ENCODE measurements at places on chromosomes 5 and 9.

GRCh38 chr9:37220971-37221370, 100.6 kb downstream of the ZCCHC7 start:
- DNase-seq = no peak

DNA sequence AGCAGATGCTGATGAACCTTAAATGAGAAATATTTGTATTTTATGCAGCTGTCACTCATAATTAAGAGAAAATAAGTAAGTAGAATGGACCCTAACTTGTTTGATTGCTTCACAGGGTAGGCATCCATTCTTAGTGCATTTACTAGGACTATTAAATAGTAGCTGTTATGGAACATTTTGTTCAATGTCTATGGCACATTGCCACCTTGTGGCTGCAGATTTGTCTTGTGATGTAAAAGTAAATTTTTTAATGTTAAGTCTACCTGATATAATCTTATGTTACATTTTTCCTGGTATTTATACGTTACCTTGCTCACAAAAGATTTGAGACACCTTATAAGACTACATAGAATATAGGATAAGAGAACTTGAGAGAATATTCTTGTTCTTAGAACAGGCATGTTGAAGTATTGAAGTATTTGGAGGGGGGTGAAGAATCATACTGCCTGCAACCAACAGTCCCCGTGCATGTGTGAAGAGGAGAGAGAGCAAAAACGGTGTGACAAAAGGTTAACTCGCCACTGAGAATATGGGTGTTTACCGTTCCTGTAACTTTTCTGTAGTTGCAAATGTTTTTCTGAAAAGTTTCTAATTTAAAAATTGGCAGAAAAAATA, 161.1 kb downstream of the MAST4 start:
- DNase-seq = peak; percentile 23

- DNase-seq = no peak
These were observed 111.5 kb upstream of the CCNH start for GRCh38 chr5:87524217-87524616.

DNA sequence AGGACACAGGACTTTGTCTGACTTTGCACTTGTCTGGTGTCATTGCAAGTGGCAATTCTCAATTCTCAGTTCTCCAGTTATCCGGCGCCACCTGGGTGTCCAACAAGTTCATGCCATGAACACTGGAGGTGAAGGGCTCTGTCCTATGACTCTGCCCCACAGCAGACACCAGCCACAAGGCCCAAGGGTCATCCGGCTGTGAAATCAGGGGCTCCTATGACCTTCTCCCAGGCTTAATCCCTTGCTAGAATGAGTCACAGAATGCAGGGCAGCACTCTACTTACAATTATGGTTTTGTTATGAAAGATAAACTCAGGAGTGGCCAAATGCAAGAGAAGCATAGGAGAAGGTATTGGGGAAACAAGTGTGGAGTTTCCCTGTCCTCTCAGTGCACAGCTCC, 392.0 kb downstream of the GADD45G start:
- no peak for DNase-seq

DNA sequence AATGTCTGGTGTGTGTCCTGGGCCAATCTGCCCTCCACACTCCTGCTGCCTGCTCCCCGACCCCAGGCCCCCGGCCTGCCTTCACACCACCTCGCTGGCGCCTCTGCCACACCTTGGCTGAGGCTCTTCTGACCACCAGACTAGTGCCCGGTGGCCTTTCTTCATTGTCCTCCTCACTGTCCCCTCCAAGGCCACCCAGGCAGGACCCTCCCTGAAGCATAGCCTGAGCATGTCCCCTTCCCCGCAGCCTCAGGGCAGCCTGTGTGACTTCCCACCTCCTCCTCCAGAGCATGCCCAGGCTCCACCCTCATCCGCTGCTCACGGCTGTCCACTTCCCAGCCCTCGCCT, 154.6 kb downstream of the OLFM1 start:
- DNase-seq = no peak

- DNase-seq = no peak
These were observed 161.0 kb upstream of the SLC12A2 start for GRCh38 chr5:127922603-127923002.

GRCh38 chr5:133051061-133051541, 712 bp upstream of the HSPA4 start:
- no peak for DNase-seq

- no peak for DNase-seq
These were observed 77.7 kb downstream of the COL5A1 start for GRCh38 chr9:134719331-134719730.

DNA sequence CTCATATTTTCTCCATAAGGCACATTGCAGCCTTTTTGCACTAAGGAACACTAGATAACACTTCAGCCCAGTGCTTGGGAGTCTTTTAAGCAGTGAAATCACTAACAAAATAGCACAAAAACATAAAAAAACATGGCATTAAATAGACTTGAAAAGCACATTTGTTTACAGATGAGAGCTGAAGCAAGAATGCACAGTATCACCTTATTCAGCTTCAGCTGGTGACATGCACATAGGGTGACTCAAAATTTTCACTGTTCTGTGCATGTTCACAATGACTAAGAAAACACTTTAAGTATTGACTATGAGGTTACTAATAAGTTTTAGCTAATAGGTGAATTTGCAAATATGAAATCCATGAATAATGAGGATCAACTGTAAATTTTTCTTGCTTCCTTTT, 293.9 kb upstream of the TARS1 start:
- no peak for DNase-seq

DNA sequence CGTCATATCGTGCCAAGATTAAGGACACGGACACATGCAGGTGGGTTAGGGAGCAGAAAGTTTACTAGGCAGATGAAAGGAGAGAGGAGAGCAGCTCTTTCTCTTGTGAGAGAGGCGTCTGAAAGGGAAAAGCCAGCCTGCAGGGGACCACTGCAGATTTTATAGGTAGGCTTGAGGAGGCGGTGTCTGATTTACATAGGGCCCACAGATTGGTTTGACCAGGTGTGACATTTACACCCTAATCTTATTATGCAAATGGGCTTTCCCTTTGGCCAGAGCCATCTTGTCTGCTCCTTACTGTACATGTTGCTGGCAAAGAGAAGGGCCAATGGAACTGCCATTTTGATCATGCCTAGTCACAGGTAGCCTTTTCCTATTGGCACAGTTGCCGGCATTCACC, 137.2 kb upstream of the TAF11L2 start:
- DNase-seq = no peak

- no peak for DNase-seq
These were observed 179.5 kb downstream of the YTHDC2 start for GRCh38 chr5:113692891-113693457.

GRCh38 chr5:160260881-160261815, 31.8 kb downstream of the FABP6 start:
- DNase-seq = no peak

- no peak for DNase-seq
These were observed 474.5 kb downstream of the ENC1 start for GRCh38 chr5:74166064-74166463.

- no peak for DNase-seq
These were observed 56.0 kb upstream of the ZNF354A start for GRCh38 chr5:178786417-178786816.

DNA sequence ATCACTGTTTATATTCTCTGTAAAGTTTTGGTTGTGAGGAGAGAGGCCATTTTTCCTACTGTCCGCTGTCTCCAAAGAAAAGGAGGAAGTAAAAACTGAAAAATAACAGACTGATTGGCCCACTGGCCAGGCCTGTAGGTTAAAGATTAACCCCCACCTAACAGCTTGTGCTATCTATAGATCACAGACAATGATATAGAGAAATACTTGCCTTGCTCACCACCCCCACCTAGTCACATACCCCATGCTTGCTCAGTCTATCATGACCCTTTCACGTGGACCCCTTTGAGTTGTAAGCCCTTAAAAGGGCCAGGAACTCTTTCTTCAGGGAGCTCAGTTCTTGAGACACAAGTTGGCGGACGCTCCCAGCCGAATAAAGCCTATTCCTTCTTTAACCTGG, 357.4 kb downstream of the PRDM9 start:
- no peak for DNase-seq

- DNase-seq = no peak
These were observed 8.4 kb downstream of the TRIM41 start for GRCh38 chr5:181231432-181231831.

DNA sequence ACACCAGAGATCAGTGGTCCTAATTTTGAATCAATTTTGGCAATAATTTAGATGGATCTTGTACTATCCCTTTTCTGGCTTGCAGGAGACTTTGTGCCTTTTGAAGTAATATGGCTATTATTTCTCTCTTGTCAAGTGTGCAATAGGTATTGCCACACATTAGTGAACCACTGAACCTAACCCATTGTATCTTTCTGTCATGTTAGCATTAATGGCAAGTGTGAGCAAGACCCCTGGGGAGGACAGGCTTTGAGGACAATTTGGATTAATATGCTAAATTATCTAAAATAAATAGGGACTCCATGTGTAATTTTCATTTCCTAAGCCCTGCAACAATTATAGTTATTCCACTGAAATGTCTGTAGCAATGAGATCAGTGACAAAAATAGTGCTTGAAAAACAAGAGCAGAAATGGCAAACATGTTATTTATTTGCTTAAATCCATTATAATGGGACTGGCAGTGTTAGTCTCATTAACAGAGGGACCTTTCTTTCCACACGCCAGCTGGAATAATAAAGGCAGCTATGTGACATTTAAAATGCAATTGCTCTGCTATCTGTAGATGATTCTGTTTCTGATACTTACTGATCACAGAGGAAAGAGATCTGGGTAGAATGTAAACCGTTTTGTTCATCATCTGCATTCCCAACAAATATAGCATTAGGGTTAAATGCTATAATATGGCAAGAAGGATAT, 753.3 kb upstream of the ZNF608 start:
- no peak for DNase-seq

DNA sequence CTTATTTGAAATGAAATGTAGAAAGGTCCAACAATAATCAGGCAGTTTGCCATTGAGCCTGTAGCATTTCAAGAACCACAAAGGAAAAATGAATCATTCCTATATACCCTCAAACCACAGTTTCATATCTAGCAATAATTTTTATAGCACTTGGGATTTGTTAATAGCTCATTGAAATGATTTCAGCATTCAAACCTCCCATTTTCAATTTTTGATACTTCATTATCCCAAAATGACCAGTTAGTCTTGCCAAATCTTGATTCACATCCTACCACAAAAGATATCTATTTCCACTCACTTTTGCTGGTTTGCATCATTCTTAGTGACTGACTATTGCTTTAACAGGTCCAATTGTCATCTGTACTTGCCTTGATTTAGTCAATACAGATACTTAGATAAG, 790.1 kb downstream of the TLE1 start:
- DNase-seq = no peak

- DNase-seq = peak; percentile 88
These were observed 545 bp downstream of the CDKN2B-AS1 start for GRCh38 chr9:21995006-21995665.

- no peak for DNase-seq
These were observed 51.9 kb downstream of the CTNNA1 start for GRCh38 chr5:138805096-138805495.

DNA sequence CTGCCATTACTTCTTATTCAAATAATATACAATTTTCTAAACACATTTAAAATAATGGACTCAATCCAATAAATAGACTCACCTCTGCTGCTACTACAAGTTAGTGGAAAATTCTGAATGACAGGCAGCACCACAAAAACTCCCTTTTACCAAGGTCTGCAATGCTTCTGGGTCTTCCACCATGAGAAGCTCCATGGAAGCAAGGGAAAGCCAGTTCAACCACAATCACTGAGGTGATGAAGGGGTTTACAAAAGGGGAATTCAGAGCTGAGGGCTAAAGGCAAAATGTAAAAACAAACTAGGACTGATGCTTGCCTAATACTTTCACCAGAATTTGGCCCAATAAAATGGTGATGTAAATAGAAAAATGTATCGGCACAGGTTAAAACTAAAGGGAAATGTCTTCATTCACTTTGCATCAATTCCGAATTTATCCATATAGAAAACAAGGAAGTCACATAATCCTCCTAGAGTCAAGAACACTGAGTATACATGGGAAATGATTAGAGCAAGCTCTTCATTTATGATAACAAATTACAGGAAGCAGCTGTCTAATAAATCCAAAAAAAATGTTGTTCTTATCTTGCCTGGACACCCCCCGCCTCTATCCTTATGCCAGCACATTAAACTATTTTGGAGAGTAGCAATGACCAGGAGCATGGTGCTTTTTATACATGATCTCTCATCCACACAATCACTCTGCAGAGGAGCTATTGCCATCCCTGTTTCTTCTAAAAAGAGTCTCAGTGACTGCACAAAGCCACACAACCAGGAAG, 66.3 kb upstream of the NFIB start:
- no peak for DNase-seq

DNA sequence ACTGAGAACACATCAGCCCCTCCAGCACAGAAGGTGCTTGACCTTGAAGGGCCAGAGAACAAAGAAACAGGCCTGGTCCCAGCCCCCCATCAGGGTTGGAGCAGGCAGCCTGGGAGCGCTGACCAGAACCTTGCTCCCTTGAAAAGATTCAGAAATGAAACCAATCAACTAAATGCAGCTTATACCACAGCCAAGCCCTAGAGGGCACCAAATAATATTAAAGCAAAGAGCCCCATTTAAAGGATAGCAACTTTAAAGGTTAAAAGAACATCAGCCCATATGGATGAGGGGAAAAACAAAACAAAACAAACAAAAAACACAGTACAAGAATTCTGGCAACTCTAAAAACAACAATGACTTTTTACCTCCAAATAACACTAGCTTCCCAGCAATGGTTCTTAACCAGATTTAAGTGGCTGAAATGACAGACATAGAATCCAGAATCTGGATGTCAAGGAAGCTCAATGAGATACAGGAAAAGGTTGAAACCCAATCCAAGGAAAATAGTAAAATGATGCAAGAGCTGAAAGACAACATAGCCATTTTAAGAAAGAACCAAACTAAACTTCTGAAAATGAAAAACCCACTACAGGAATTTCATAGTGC, 471.9 kb downstream of the MTRR start:
- DNase-seq = no peak

GRCh38 chr5:172180936-172181335, 7.1 kb downstream of the STK10 start:
- peak; percentile 50 for DNase-seq

GRCh38 chr5:143481697-143482531, 78.4 kb upstream of the NR3C1 start:
- DNase-seq = no peak

DNA sequence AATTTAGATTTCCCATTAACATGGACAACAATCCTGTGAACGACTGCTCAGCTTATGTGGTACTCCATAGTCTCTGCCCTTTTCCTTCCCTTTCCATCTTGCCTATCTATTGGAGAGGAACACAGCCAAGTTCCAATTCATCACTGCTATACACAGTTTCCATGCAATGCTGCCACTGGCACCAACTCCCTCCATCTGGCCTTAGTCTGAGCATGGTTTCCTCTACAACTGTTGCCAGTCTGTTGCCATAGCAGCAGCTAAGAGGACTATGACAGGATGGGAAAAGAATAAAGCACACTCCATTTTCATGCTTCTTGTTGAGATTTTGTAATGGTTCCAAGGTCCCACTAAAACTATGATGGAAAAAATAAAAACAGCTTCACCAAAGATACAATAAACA, 189.0 kb downstream of the HCN1 start:
- no peak for DNase-seq

Data from CD4-positive, alpha-beta T cell treated with Interleukin-21 for 1 hour (primary cell).